ENCODE measurements at places on chromosomes 4 and X. TPM values are rescaled to one million over a fixed set of nuclear protein-coding genes. Genes with fewer than 3 reads are reported as not detected.

DNA sequence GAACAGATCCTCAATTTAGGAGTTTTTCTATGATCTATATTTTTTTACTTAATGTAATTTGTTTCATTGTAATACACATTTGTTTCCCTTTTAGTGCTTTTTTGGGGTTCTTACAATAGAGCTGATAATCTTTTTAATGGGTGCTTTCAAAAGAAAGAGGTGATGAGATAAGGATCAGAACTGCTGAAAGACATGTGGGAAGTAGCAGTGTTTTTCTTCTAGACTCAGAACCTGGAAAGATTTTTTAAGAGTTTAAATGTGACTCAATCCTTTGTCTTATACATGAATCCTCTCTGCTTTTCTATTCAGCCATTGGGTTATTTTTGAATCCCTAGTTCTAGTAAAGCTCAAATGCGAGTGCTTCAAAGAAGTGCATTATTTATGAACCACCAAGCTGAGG lies 25.6 kb downstream of the UCHL1 start:
- DNase-seq, result no peak

The CSAG3 gene
- not detected for total RNA-seq

GRCh38 chr4:106530024-106530361 lies 161.4 kb upstream of the GIMD1 start:
- no peak for DNase-seq

The KLHL34 gene
- total RNA-seq, result not detected

The L1CAM gene
- 12.8 TPM for total RNA-seq

DNA sequence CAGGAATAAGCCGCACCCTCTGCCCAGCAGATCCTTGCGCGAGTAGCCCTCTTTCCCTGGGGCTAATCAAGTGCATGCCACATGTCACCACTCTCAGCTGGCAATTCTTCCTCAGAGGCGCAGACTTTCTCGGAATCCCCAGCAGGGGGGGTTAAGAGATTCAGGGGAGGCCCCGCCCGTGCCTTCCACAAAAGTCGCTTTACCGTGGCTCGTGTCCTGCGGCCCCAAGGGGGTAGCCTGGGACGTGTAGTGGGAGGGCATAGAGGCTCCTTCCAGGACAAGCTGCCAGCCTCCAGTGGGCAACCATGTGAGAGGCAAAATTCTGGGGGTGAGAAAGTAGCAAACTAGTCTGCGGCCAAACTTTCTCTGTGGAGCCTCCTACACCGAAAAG lies 652 bp downstream of the SRPX start:
- DNase-seq, result peak; percentile 63

DNA sequence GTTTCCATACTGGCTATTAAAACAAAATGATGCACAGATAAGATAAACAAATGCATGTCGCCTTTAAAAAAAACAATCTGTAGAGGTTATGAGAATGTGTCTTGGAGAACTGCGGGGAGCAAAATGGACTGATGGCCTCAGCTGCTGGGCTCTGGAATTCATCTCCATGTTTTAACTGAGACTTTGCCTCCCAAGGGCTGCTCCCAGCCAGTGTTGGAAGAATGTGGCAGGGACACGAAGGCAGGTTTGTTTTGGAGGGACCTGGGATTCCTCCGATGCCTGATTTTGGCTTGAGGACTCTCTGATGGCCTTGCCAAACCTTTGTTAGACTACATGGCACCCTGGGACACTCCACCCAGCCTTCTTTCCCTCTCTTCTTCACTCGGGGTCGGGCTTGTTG lies 83.5 kb upstream of the AP1S2 start:
- no peak for DNase-seq

DNA sequence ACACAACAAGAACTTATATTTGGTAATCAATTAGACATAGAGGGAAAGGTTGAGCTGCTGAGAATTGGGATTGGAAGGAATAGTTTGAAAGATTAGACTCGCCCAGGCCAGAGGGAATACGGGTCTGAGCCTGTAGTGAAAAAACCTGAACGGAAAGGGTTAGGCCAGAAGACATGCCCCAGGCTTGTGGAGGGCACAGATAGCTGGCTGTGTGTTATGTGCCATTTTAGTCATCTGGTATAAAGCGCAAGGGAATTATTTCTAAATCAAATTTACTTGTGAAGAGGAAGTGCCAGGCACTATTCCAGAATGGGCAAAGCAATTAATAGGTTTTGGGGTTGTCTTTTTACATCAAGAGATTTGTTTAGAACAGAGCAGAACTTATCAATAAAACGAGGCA lies 187.5 kb upstream of the ANKRD50 start:
- no peak for DNase-seq

- DNase-seq, result no peak
These were observed 1.1 kb upstream of the ABLIM2 start for GRCh38 chr4:8159537-8160232.

GRCh38 chr4:181998398-181999295 lies 244.6 kb upstream of the TENM3 start:
- DNase-seq, result no peak

DNA sequence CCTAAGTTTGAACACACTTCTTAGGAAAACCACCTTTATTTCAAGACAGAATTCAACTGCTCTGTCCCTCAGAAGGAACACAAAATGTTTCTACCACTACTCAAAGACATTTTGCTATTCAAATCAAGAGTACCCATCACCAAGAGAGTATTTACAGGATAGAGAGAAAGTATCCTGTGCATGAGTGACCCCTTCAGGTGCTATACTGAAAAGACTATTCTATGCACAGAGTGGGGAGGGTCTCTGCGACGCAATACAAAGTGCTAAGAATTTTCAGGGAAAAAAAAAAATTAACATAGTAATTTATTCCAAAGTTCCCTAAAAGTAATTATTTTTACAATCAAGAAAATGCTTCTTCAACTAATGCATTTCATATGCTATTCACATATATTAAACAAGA lies 346.4 kb upstream of the FAM241A start:
- DNase-seq, result no peak

- no peak for DNase-seq
These were observed 391.0 kb downstream of the MAGEB5 start for GRCh38 chrX:26606971-26607370.

- DNase-seq, result no peak
These were observed 1190.4 kb downstream of the TECRL start for GRCh38 chr4:63218856-63219255.

DNA sequence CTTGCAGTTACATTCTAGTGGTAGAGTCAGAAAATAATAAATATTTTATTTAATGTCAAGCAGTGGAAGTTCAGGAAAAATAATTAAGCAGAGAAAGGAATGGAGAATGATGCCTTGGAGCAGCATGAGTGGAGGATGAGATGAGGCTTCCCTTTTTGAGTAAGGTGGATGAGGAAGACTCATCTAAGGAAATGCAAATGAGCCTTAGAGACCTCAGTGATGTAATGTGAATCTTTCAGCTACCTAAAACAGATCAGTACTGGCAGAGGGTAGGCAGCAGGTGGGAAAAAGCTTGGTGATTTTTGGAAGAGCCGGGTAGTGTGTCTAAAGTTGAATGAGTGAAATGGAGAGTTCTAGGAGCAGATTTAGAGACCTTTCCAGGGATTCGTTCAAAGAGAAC lies 118.2 kb downstream of the GRID2 start:
- DNase-seq, result no peak

- DNase-seq, result no peak
These were observed 101.6 kb downstream of the KLHL8 start for GRCh38 chr4:87118826-87119225.

- peak; percentile 14 for DNase-seq
These were observed 49.9 kb downstream of the FRMD7 start for GRCh38 chrX:132077912-132078311.

The DNASE1L1 gene
- 9.7 TPM for total RNA-seq

DNA sequence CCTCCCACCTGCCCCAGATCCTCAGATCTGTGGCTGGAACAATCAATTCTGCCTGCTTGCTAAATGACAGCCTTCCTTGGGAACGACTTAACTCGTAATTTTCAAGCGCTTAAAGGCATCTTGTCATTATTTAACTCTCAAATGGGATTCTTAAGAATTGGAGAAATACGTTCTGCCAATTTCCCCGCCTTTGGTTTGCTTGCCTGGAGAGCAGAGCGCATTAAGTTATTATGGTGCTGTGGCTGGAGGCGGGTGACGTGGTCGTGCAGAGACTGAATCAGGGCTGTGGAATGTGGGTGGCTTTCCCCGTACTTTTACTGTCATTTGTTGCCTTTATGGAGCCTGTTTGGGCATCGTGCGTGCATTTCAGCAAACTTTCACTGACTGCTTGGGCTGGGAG lies 78.9 kb upstream of the PSAPL1 start:
- DNase-seq, result no peak

DNA sequence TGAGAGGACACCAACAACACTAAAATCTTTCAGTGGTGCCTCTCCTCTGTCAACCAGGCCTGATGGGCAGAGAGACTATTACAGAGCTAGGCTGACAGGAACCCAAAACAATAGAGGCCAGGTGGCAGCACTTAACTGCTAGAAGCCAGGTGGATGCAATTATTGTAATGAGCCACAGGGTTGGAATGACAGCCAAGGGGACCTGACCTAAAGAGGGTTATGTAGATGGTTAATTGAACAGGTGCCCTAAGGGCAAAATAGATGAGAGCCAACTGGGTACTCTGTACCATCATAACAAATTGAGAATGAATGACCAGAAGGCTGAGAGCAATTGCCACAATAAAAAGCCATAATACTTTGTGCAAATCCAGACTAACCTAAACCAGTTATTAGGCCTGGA lies 24.7 kb upstream of the FRAS1 start:
- DNase-seq, result no peak

The KLB gene
- 2.2 TPM for total RNA-seq

The SMAD1 gene
- total RNA-seq, result 5.3 TPM

GRCh38 chrX:50448565-50448964 lies 22.1 kb downstream of the DGKK start:
- peak; percentile 37 for DNase-seq

The SLC6A14 gene
- total RNA-seq, result 0.12 TPM

DNA sequence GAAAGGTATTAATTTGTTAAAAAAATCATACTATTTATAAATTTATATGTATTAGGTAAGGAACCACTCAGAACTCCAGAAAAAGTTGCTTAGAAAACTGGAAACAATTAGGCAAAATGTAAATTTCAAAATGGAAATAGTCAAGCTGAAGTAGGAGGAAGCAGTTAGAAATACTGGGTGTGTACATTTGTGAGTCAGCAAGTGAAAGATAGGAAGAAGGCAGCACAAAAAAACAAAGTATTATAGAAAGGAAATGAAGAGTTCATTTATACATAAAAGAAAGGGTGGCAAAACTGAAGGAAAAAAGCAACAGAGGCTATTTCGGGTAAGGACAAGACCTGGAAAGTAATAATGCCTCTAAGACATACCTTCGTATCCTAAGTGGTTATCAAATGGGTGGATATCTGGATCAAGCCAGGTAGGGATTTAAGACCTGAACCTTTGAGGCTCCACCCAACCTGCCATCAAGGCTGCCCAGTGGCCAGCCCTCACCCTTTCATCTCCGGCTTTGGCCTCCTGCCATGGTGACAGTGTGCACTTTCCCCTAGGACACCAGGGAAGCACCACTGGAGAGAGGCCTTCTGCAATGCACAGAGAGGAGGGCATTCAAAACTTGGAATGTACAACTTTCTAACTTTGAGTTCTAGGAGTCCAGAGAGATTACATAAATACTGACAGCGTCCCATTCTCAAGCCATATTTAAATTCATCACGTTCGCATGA lies at the start of gene LRRC66:
LRRC66 (minus strand) TSS at position 428 of the 722 bp plus-strand sequence. CDS start 2,750 bp downstream, outside the sequence.
- no peak for DNase-seq

DNA sequence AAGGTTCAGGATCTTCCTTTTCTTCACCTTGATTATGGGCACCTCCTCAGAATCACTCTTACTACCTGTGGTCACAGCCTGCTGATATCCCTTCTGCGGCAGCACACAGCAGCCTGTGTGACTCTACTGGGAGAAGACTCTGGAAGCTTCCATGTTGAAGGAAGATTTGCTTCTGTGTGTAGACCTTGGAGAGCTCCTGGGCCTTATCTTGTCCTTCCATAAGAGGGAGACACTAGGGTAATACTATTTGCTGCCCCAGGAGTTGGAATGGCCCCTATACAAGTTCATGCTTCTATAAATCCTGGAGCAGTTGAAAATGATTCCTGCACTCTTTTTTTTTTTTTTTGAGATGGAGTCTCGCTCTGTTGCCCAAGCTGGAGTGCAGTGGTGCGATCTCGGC lies 10.2 kb upstream of the SUPT20HL1 start:
- no peak for DNase-seq
